ENCODE measurements at places on chromosomes 5 and 9.

DNA sequence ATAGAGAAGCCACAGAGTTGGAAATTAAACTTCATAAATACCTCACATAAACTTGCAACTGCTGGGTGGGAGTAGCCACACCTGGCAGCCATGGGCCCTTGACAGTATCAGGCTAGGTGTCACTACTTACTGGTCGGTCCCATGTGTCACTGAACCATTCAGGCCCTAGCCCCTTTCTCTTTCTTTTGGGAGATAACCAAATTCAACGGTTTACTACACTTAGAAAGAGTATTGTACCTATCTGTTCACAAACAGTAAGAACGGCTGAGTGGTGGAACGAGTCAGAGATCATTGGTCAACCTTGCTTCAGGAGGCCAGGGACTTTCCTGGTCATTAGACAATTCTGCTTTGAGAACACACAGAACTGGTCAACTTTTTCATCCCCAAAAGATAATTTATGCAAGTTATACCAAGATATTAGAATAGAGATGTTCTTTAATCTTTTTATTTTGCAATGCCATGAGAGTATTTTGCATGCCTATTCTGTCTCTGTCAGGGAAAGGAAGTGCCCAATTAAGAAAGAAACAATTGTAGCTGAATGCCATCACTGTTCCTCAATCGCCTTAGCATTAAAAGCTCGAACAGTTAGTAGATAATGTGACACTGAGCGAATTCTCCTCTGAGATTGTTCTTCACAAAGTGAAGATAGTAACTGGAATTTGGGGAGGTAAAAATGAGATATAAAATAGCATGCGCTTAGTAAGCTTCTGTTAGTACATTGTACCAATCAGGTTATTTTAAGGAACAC lies 50.9 kb downstream of the GOLPH3 start:
- DNase-seq: no peak

DNA sequence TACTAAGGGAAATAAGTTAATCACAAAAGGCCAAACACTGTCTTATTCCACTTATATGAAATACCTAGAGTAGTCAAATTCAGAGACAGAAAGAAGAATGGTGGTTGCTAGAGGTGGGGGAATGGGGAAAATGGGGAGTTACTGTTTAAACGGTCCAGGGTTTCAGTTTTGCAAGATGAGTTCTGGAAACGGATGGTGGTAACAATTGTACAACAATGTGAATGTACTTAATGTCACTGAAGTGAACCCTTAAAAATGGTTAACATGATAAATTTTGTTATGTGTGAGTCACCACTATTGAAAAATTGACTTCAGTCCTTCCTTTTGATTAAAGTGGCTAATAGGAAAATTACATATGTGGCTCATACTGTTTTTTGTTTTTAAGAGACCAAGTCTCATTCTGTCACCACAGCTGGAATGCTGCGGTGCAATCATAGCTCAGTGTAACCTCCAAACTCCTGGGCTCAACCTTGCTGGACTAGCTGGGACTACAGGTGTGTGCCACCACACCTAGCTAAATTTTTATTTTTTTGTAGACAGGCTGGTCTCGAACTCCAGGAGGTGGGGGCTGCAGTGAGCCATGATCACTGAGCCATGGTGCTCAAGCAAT lies 8.7 kb downstream of the UBQLN1 start:
- DNase-seq: no peak

- no peak for DNase-seq
These were observed 377.1 kb downstream of the EFNA5 start for GRCh38 chr5:107293541-107294210.

- DNase-seq: no peak
These were observed 39.0 kb upstream of the DEPDC1B start for GRCh38 chr5:60738933-60739332.

DNA sequence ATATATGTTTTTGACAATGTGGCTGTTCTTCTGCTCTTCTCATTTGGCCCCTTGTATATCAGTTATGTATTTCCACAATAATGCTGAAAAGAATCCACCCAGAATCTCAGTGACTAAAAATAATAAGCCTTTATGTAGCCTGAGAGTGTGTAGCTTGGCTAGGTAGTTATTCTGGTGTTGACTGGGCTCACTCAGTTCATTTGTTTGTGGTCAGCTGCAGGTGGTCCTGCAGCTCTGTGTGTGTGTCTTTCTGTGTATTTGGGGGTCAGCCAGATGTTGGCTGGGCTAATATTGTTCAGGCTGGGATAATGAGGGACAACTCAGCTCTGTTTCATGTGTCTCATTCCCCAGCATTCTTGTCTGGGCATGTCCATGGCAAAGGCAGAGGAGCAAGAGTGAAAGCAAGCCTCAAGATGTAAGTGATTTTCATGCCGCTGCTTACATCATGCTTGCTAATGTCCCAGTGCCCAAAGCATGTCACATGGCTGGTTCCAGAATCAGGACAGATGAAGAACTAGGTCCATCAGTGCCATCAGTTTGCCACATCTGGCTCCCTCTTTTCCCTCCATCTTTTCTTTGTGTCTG lies 162.8 kb downstream of the KCTD16 start:
- no peak for DNase-seq

- DNase-seq: no peak
These were observed 158.3 kb upstream of the TSLP start for GRCh38 chr5:110913221-110913620.

- DNase-seq: no peak
These were observed 96.7 kb upstream of the CHD1 start for GRCh38 chr5:99025298-99026045.

DNA sequence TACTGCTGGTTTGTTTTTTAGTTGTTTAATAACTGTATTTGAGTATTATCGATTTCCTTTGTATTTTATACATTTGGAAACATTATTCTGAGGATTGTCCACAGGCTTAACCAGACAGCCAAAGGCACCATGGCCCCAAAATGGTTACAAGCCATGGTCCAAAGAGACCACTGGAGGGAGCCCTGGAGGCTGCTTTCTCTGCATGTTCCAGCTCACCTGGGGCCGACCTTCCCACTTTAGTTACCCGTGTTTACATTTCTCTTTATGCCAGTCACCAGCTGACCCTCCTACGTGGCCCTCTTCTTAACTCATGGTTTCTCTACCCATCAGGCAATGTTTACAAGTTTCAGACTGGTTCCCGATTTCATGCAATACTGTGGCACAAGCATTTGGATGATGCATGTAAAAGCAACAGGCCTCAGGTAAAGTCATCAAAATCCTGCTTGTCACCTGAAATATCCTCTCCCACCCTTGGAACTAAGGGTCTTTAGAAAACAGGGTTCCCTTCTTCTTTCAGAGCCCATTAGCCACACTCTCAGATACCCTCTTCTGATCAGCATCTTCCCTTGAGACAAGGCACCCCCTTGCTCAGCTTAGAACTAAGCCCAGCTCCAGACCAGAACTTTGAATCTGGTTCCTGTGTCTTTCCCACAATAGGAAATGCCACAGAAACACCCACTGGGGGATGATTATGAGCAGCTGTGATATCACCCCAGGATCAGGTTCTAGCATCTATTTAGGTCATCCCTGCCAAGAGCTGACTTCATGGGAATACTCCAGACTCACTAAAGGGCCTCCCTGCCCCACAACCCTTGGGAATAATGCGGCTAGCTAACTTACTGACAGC lies 49.9 kb upstream of the GARNL3 start:
- peak; percentile 58 for DNase-seq

GRCh38 chr5:178569485-178569884 lies 20.7 kb downstream of the COL23A1 start:
- DNase-seq: no peak

- DNase-seq: peak; percentile 75
These were observed 1.4 kb upstream of the KDM3B start for GRCh38 chr5:138351056-138351455.

GRCh38 chr9:84323858-84324257 lies 16.7 kb downstream of the SLC28A3 start:
- no peak for DNase-seq

- no peak for DNase-seq
These were observed 552.2 kb upstream of the ZNF462 start for GRCh38 chr9:106310782-106311181.

DNA sequence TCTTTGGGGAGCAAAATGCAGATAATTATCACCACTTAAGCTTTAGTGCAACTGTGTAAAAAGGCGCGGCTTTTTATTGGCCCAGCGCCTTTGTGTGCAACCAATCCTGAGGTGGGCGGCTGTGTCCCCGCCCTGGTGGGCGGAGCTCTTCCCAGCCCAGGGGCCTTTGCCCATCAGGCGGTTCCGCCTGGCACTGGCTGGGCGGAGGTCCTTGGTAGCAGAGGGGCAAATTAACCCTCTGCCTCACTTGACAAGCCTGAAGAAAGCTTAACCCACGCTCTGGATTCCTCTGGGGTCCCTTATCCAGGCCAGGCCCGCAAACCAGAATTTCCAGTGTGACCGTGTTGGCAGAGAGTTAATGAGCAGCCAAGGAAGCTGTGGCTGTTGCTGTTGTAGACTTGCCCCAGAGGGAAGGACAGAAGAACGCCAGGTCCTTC lies 12.8 kb upstream of the NIPAL4 start:
- DNase-seq: no peak

DNA sequence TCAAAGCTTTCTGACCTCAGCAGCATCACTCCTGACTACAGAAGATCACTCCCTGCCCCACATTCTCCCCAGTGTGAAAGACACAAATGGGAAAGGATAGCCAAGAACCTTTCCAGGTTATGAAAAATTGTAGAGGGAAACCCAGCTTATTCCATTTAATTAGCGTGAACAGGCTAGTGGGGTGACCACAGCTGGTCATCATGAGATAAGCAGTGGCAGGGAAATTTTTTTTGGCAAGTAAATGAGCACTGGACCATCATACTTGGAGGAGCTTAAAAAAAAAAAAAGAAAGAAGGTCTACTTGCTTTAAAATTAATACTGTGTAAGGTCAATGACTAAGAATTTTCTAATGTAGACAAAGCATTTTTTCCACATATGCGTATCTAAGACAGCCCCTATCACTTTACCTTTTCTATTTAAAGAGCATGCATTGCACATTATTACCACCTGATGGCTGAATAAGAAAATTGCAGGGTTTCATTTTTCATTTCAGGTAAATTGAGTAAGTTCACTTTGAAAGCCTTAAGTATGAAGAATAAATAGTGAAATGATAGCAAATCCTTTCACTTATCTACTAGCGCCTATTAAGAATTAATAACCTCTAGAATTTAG lies 123.6 kb downstream of the ELAVL2 start:
- no peak for DNase-seq
